Nucleus accumbens (tissue), 56 donors: ENCODE measurements at places on chromosomes 16 and 17.

DNA sequence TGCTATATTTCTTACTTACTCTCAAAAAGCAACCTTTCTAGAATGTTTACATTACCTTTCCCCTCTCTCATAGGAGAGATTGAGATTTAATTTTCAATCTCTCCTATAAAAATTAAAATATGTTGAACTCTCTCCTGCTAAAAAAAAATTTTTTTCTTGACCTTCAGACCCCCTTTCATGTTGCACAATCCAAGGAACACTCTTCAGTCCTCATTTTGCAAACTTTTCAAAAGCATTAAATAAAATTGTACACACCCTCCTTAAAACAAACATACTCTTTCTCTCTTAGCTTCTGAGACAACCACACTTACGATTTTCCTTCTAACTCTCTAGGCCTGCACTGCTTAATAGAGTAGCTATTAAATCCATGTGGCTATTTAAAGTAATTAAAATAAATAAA lies 8.6 kb upstream of the ABCA6 start:
- DNase-seq, result no peak

DNA sequence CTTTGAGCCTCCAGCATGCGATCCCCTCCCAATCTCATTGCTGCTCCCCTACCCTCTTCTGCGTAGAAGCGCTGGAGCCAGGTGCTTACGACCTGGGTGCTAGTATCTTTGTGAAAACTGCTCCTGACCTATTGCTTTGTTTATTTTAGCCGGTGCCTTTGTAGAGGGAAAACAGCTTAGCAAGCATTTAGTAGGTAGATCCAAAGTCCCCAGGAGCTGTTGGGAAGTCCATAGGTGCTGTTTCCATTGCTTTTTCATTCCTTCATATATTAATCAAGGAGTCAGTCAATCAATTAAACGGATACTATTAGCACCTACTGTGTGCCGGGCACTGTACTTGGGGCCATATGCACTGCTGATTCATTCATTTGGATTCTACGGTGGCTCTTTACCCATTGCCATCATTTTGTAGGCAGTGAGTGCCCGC lies 497.6 kb downstream of the WWOX start:
- no peak for DNase-seq

GRCh38 chr17:1629504-1630310 lies 1.1 kb upstream of the SLC43A2 start:
- no peak for DNase-seq

GRCh38 chr16:87464691-87465300 lies 28.0 kb downstream of the ZCCHC14 start:
- no peak for DNase-seq

- no peak for DNase-seq
These were observed 1.8 kb upstream of the CBFA2T3 start for GRCh38 chr16:88978608-88979346.

- no peak for DNase-seq
These were observed 99.4 kb downstream of the SALL1 start for GRCh38 chr16:51051671-51052070.

- no peak for DNase-seq
These were observed 17.9 kb downstream of the BFAR start for GRCh38 chr16:14650629-14651028.

- DNase-seq, result no peak
These were observed 1.9 kb upstream of the TUBB3 start for GRCh38 chr16:89921131-89921701.

GRCh38 chr17:77210331-77210730 lies 69.6 kb downstream of the SEC14L1 start:
- no peak for DNase-seq

GRCh38 chr17:37532756-37533155 lies 43.1 kb downstream of the DUSP14 start:
- DNase-seq, result no peak

- no peak for DNase-seq
These were observed 164.4 kb upstream of the GSE1 start for GRCh38 chr16:85448557-85449190.
